ENCODE measurements at places on chromosomes 16 and 17. TPM values are rescaled to one million over a fixed set of nuclear protein-coding genes. Genes with fewer than 3 reads are reported as not detected.
A peak's percentile ranks its signal among the peaks of the same experiment; 100 is the strongest.

GRCh38 chr17:30545024-30545423 lies 67.8 kb downstream of the GOSR1 start:
- no peaks in the 10 kb centered on the region for H3K4me1 ChIP-seq
- H3K27me3 ChIP-seq, result peaks cover 17% of the 10 kb centered on the region
- DNase-seq, result no peak

GRCh38 chr16:23245268-23245667 lies 56.8 kb upstream of the SCNN1B start:
- no peaks in the 10 kb centered on the region for H3K27me3 ChIP-seq
- no peak for DNase-seq
- no peak overlapping the region for H3K4me3 ChIP-seq
- peaks cover 9% of the 10 kb centered on the region for H3K4me1 ChIP-seq
- H3K27ac ChIP-seq, result peak overlapping the region; percentile 42

DNA sequence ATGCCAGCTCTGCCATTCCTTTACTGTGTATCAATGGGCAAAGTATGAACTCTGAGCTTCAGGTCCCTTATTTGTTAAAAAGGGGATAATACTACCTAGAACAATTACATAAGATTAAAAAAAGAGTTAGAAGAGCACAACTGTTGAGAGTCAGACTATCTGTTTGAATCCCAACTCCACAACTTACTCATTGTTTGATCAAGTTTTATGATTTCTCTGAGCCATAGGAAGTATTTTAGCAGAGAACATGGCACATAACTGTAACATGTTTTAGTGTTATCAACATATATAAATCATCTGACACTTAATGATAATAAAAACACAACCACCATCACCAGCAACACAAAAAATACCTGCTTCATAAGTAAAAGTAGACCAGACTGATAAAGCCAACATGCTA lies 421.3 kb downstream of the ZFHX3 start:
- no peaks in the 10 kb centered on the region for H3K4me1 ChIP-seq
- H3K36me3 ChIP-seq, result no peaks in the 10 kb centered on the region
- no peaks in the 10 kb centered on the region for H3K27me3 ChIP-seq
- no peak for DNase-seq
- peak overlapping the region; percentile 85 for H3K27ac ChIP-seq

- H3K27me3 ChIP-seq, result no peaks in the 10 kb centered on the region
- no peak overlapping the region for H3K4me3 ChIP-seq
- peaks cover 19% of the 10 kb centered on the region for H3K4me1 ChIP-seq
- H3K36me3 ChIP-seq, result peaks cover 17% of the 10 kb centered on the region
Measured at GRCh38 chr16:73022534-73022933, 25.4 kb downstream of the ZFHX3 start.

DNA sequence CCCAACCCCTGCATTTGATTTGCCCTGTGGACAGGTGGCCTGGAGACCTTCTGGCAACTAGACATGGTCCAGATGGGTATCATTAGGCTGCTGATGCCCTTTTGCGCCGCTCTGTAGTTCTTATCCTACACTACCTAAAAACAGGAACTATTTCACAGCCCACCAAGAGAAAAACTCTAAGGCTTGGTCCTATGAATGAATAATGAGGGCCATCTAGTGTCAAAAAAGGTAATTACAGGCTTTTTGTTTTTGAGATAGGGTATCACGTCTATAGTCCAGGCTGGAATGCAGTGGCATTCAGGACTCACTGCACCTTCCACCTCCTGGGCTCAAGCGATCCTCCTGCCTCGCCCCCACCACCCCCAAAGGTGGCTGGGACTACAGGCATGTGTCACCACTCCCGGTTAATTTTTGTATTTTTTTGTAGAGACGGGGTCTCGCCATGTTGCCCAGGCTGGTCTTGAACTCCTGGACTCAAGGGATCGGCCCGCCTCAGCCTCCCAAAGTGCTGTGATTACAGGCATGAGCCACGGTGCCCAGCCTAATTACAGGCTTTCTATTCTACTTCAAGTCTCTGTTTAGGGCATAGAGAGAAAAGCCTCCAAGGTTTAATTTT lies 20.9 kb downstream of the COIL start:
- H3K4me1 ChIP-seq, result peaks cover 15% of the 10 kb centered on the region
- DNase-seq, result peak; percentile 71
- H3K27me3 ChIP-seq, result no peaks in the 10 kb centered on the region
- H3K4me3 ChIP-seq, result no peak overlapping the region

- no peaks in the 10 kb centered on the region for H3K36me3 ChIP-seq
- H3K4me1 ChIP-seq, result peaks cover 44% of the 10 kb centered on the region
- no peak for DNase-seq
Measured at GRCh38 chr17:17682293-17682736, 1.1 kb downstream of the RAI1 start.

- H3K36me3 ChIP-seq, result peaks cover 6% of the 10 kb centered on the region
- no peak for DNase-seq
- H3K4me3 ChIP-seq, result peak overlapping the region; percentile 88
- peak overlapping the region; percentile 40 for H3K27ac ChIP-seq
- no peaks in the 10 kb centered on the region for H3K27me3 ChIP-seq
- H3K4me1 ChIP-seq, result peaks cover 32% of the 10 kb centered on the region
Measured at GRCh38 chr17:4706121-4706520, 2.2 kb upstream of the PELP1 start.

- H3K27ac ChIP-seq, result no peak overlapping the region
- no peak overlapping the region for H3K4me3 ChIP-seq
- DNase-seq, result no peak
- peaks cover 84% of the 10 kb centered on the region for H3K36me3 ChIP-seq
- no peaks in the 10 kb centered on the region for H3K27me3 ChIP-seq
- peaks cover 7% of the 10 kb centered on the region for H3K4me1 ChIP-seq
Measured at GRCh38 chr17:50988427-50988826, 122.3 kb upstream of the TOB1 start.

DNA sequence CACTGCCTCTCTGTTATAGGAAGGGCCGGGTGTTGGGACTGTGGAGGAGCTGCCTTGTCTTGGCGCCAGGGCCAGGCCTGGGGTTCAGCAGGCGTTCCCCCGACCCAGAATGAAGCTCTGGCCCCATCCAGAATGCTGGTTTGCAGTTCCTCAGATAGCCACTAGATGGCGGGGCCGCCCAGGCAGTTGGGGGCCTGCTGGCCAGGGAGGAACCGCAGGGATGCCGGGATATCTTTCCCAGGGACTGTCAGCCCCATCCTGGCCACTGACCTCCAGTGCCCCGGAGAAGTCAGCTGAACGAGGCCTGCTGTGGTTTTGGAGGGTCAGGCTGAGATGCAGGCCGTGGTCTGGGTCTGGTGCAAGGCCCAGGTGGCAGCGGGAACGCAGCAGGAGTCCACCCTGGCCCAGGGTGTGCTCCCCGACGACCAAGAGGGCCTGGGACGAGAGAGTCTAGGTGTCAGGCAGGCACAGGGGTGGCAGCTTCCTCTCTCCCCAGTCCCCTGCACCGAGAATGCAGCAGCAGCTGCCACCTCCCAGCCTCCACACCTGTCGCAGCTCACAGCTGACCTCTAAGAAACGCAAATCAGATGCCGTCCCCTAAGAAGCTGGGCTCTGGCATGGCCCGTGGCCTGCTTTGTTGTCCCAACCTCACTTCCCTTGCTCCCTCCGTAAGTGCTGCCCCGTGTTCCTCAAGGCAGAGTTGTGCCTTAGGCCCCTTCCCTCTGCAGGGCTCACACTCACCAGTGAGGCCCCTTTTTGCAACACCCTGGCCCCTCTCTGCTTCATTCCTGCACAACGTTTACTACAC lies 51.2 kb downstream of the RMI2 start:
- no peak overlapping the region for H3K4me3 ChIP-seq
- H3K27ac ChIP-seq, result no peak overlapping the region
- H3K27me3 ChIP-seq, result no peaks in the 10 kb centered on the region
- peak; percentile 63 for DNase-seq
- H3K36me3 ChIP-seq, result no peaks in the 10 kb centered on the region

DNA sequence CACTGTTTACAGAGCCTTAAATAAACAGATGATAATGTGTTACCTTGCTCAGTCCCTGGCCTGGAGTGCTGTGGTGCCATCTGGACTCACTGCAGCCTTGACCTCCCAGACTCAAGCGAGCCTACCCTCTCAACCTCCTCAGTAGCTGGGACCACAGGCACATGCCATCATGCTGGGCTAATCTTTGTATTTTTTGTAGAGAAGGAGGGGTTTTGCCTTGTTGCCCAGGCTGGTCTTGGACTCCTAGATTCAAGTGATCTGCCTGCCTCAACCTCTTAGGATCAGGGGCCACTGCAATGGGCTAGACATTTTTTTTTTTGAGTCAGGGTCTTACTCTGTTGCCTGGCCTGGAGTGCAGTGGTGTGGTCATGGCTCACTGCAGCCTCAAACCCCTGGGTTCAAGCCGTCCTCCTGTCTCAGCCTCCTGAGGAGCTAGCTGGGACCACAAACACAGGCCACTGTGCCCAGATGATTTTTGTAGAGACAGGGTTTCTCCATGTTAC lies 5.0 kb upstream of the NAGLU start:
- no peak overlapping the region for H3K4me3 ChIP-seq
- no peak for DNase-seq
- H3K27me3 ChIP-seq, result no peaks in the 10 kb centered on the region
- no peak overlapping the region for H3K27ac ChIP-seq
- H3K4me1 ChIP-seq, result peaks cover 18% of the 10 kb centered on the region
- no peaks in the 10 kb centered on the region for H3K36me3 ChIP-seq

DNA sequence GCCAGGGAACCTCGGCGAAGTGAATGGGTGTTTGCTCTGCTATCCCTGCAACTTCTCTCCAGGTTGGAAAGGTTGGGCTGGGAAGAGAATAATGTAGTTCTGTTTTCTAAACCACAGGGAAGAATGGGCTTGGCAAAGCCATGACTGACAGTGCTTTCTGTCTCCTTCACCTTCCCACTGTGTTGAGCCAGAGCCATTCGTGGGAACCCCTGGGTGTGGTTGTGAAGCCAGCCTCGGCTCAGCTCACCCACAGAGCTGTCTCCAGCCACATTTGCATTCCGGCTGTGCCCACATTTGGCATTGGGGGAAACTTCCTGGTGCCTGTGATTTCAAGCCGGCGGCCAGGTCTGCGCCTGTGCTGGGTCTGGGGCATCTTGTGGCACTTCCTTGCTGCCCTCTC lies 39.9 kb downstream of the BAIAP2 start:
- no peak for DNase-seq
- peaks cover 32% of the 10 kb centered on the region for H3K4me1 ChIP-seq
- H3K27ac ChIP-seq, result no peak overlapping the region
- H3K36me3 ChIP-seq, result peaks cover 76% of the 10 kb centered on the region

- H3K4me1 ChIP-seq, result peaks cover 12% of the 10 kb centered on the region
- no peaks in the 10 kb centered on the region for H3K27me3 ChIP-seq
- DNase-seq, result peak; percentile 45
- H3K27ac ChIP-seq, result peak overlapping the region; percentile 89
- peaks cover 5% of the 10 kb centered on the region for H3K36me3 ChIP-seq
Measured at GRCh38 chr17:30600830-30601494, 123.8 kb downstream of the GOSR1 start.

DNA sequence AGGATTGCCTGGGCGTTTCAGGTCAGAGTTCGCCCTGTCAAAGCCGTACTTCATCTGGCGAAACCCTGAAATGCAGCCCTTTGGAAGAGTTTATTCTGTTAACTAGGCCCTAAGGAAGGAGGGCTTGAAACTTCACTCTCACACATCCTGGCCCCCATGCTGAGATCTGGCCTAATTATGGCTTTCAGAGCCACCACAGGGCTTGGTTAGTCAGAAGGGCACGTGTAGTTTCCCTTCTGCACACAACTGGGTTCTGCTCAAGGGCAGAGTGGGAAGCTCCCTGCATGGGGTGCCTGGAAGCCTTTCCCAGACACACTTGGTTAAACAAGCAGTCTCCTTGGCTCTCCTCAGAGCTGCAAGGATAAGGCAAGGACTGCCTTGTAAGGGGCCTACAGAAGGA lies 397.3 kb downstream of the SHISA9 start:
- no peak for DNase-seq
- H3K4me1 ChIP-seq, result no peaks in the 10 kb centered on the region
- no peak overlapping the region for H3K4me3 ChIP-seq
- H3K27me3 ChIP-seq, result no peaks in the 10 kb centered on the region

GRCh38 chr17:76260669-76261068 lies 4.5 kb upstream of the UBALD2 start:
- no peaks in the 10 kb centered on the region for H3K4me1 ChIP-seq
- H3K27me3 ChIP-seq, result no peaks in the 10 kb centered on the region
- no peak overlapping the region for H3K27ac ChIP-seq

GRCh38 chr17:75151930-75152329 lies 2.4 kb downstream of the JPT1 start:
- peaks cover 35% of the 10 kb centered on the region for H3K36me3 ChIP-seq
- H3K27me3 ChIP-seq, result no peaks in the 10 kb centered on the region

DNA sequence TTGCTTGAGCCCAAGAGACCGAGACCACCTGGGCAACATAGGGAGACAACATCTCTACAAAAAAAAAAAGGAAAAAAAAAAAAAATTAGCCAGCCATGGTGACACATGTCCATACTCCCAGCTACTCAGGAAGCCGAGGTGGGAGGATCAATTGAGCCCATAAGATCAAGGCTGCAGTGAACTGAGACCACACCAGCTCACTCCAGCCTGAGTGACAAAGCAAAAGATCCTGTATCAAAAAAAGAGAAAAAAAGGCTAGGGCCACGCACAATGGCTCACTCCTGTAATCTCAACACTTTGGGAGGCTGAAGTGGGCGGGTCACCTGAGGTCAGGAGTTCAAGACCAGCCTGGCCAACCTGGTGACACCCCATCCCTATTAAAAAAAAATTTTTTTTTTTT lies 13.8 kb downstream of the SUMO2 start:
- no peak for DNase-seq

- H3K27me3 ChIP-seq, result no peaks in the 10 kb centered on the region
- DNase-seq, result peak; percentile 78
- H3K4me3 ChIP-seq, result no peak overlapping the region
- no peaks in the 10 kb centered on the region for H3K36me3 ChIP-seq
Measured at GRCh38 chr16:19095654-19096053, 18.1 kb upstream of the ITPRIPL2 start.

DNA sequence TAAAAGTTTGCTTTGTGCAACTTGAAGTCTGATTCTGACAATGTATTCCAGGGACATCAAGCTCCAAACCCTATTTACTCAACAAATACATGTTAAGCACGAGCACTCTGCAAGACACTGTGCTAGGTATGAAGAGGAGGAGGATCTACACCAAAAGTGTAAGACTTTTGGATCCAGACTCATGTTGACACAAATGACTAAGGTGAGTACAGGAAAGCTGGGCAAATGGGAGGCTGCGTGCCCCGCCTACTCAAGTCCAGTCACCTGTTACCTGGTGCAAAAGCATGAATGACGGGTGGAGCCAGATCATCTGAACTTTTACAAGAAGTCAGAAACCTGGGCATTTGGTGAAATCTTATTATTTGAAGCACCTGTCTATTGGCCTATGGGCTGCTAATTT lies 120.7 kb downstream of the ABCC12 start:
- no peak overlapping the region for H3K4me3 ChIP-seq
- DNase-seq, result no peak
- H3K4me1 ChIP-seq, result no peaks in the 10 kb centered on the region
- H3K36me3 ChIP-seq, result no peaks in the 10 kb centered on the region

SCNN1B gene
- total RNA-seq, result 9.5 TPM

CRLF3 gene
- 15.0 TPM for total RNA-seq

CSH2 gene
- not detected for total RNA-seq

C16orf92 gene
- not detected for total RNA-seq

KRT39 gene
- total RNA-seq, result not detected

C17orf113 gene
- 0.81 TPM for total RNA-seq

RHBDL3 gene
- total RNA-seq, result not detected

ROGDI gene
- total RNA-seq, result 5.9 TPM

NHLRC4 gene
- total RNA-seq, result not detected

CCL18 gene
- not detected for total RNA-seq

CNOT1 gene
- total RNA-seq, result 219 TPM

Data from MCF 10A (cell line).